ENCODE measurements at places on chromosomes 6 and 20.

- DNase-seq, result no peak
These were observed 26.8 kb downstream of the RAMACL start for GRCh38 chr6:166559662-166560061.

- no peak for DNase-seq
These were observed 90.0 kb downstream of the CHMP4B start for GRCh38 chr20:33901132-33901523.

DNA sequence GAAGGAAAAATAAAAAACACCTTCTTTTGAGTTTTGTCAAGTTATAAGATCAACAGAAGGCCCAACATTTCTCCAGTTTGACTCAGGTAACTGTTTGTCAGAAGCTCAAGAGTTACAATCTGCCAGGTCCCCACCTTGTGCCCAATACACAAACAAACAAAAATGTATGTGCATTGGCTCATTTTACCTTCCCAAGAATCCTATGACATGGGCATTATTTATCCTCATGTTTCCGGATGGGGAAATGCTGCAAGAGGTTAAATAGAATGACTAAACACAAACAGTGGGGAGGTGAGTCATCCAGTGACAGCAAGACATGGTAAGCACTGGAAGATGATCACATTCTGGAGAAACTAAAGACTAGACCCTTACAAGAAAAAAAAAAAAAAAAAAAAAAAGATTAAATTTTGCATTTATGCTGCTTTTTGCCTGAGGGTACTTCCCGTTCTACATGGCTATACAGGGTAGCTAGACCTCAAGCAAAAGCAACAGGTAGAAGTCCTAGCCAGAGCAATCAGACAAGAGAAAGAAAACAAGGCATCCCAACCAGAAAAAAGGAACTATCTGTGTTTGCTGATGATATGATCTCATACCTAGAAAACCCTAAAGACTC is 23.6 kb upstream of the ANKRD60 start:
- no peak for DNase-seq

DNA sequence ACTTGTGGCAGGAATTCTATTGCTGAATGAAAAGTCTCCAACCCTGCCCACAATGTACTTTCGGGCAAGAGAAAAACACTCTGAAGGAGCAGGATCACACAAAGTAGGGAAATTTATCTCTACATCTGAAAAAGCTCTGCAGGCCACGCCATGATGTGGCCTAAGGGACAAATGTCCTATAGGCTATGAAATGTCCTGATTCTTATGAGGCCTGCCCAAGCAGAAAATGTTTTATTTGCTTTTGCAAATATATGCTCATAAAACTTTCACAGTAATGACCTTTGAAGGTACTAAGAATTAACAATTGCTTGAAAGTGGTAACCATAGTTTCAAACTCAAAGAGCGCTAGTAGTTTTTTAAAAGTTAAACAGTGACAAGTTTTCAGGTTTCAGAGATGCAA is 31.0 kb downstream of the SYCP2 start:
- DNase-seq, result no peak

DNA sequence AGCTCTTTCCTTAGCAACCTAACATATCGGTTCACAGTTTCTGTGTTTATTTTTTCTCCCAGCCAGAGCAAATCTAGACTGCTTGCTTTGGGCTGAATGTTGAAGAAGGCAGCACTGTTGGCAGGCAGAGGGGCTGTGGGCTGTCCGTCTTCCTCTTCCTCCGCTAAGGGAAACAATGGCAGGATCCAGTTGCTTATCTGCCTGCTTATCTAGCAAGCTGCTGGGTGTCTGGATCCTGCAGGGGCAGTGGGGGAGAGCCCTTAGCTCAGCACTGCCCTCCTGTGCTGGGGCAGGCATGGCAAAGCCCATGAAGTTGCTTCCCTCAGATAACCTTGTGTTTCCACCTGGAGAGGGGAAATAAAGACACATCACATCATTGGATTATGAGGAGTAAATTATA is 92.7 kb upstream of the CD93 start:
- peak; percentile 21 for DNase-seq

DNA sequence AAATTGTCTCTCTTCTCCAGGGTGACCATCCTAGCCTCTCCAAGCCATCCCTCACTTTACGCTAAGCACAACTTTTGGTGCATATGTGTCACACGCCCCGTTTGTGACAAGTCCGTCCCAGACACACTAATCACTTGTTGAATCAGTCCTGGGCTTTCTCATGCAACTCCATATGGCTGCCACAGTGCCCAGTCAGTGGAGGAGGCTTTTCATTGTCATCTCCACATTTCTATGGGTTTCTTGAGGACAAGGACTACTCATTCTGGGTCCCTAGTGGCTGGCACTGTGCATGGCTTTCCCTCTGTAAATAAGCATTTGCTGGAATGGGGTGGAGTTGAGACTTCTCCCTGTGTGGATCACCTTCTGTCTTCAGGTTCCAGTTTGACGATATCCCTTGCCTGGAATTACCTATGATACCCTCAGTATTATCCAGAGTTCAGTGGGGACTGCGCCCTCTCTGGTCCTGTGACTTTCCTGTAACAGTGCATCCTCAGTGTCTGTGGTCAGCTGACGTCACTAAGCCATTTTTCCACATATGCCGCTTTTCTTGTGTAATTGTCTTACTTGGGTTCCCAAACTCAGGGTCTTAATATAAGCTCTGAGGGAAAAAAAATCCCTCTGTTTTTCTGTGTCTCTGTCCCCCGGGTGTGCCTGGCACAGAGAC is 59.8 kb upstream of the MYL9 start:
- no peak for DNase-seq
